Activated CD4-positive, alpha-beta T cell treated with anti-CD3 and anti-CD28 coated beads, Interleukin-2, amount 10 ng/mL, durations not matched to agents 24 days and 14 days (primary cell): ENCODE measurements at places on chromosomes 12 and 14. TPM values are rescaled to one million over a fixed set of nuclear protein-coding genes. Genes with fewer than 3 reads are reported as not detected.

The GARIN6 gene
- total RNA-seq = not detected in 2 replicates

The SUPT16H gene
- 170 and 174 TPM in 2 replicates for total RNA-seq

The TMEM229B gene
- total RNA-seq = 2.4 and 2.7 TPM in 2 replicates

The DACT1 gene
- 3.3 and 3.8 TPM in 2 replicates for total RNA-seq

The PDE3A gene
- not detected in 2 replicates for total RNA-seq

The FBLN5 gene
- 0.68 and 1.3 TPM in 2 replicates for total RNA-seq

The SIRT4 gene
- total RNA-seq = 1.1 and 2.5 TPM in 2 replicates

The ATXN3 gene
- total RNA-seq = 23.7 and 25.2 TPM in 2 replicates

GRCh38 chr12:119666226-119666795, 1.6 kb upstream of the PRKAB1 start:
- no peak for DNase-seq

DNA sequence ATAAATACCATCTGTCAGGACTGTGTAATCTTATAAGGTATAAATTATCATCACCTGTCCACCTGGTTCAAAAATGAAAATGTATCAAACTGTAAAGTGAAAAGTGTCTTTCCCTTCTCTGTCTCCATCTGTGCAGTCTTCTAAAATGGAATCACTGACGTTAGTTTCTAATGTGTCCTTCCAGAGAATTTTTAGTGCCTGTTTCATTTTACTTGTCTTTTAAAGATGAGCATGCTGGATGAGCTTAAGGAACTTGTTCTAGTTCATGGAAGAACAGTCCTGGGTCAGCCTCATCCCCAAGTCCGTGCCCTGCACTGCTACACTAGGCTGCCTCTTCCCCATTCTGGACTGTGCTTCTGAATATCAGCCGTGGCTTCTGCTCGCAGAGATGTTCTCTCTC, 5.4 kb upstream of the NT5DC3 start:
- DNase-seq = no peak

DNA sequence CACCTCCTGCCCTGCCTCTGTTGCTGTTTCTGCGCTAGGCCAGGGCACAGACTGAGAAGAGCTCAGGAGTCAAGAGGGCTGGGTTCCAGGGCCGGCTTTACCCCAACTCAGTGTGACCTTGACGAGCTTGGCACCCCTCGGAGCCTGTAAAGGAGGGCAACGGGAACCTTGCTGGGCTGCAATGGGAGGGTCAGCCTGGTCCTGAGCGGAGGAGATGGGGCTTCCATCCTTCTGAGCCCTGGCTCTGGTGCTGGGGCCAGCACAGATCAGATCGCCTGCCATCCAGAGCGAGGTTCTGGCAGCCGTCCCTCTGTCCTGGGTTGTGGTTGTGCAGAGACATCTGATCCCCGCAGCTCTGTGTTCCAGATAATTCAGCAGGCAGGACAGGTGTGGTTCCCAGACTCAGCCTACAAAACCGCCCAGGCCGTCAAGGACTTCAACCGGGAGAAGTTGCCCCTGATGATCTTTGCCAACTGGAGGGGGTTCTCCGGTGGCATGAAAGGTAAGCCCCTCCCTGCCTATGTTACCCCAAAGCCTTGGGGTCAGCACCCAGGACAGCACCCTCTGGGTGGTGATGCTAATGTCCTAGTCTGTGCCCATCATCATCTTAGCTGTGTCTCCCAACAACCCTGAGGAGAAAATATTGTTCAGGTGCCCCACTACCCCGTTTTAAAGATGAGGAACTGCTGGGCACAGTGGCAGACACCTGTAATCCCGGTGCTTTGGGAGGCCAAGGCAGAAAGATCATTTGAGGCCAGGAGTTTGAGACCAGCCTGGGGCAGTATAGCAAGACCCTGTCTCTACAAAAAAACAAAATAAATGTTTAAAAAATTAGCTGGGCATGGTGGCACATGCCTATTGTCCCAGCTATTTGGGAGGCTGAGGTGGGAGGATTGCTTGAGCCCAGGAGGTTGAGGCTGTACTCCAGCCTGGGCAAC, 50.2 kb downstream of the FOXN4 start:
- DNase-seq = no peak

DNA sequence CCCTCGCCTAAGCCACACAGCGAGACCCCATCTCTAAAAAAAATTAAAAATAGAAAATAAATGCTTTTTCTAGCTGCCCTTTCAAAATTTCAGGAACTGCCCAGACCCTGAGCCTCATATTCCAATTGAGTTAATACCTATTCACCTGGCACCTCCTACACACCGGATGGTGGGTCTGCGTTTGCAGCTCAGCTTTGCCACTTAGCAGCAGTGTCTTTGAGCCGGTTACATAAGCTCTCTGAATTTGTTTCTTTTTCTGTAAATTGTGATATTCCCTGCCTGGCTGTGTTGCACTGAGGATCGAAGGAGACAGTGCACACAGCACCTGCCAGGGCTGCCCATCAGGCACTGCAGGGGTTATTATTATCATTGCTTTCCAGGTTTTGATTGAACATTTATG, 125.6 kb downstream of the EML1 start:
- no peak for DNase-seq

DNA sequence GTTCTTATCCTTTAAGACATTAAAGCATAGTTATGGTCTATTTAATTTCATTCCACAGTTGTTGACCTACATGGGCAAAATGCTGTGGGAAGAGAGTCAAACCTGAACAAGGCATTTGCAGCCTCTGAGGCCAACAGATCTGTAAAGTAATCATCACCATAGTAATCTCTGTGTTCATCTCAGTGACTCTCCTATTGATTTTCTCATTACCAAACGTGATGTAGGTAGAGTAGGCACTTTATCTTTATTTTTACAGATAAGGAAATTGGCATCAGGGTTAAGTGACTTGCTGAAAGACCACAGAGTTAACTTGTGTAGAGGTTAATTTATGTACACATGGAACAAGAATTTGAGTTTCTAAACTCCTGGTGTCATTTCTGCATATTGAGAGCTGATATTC, 203.0 kb downstream of the ESR2 start:
- no peak for DNase-seq

DNA sequence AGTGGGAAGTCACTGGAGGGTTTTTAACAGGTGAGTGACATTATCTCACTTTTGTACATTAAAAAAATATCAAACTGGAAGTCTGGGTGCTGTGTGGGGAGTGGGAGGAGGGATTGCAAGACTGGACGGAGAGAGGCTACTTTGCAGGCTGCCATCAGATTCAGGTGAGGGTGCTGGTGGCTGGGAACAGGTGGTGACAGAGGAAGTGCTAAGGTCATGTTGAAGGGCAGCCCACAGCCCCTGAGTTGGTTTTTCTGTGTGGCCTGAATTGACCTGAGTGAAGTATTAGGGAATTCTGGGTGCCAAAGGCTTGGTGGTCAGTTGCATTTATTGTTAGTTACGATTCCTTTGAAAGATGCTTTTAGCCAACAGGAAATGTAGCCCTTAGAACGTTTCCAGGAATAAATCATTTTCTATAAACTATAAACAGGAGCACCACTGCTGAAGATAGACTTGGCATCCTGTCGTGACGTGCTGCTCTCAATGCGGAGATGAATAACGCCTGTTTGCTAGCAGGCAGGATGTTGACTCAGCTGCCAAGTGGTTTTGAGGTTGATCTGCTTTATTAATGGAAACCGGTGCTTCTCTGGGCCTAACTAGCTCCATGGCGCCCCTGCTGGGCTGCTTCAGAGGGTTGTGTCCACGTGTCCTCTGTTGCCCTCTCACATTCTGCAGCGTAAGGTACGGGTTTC, 707.5 kb upstream of the TMEM132C start:
- peak; percentile 95 for DNase-seq

DNA sequence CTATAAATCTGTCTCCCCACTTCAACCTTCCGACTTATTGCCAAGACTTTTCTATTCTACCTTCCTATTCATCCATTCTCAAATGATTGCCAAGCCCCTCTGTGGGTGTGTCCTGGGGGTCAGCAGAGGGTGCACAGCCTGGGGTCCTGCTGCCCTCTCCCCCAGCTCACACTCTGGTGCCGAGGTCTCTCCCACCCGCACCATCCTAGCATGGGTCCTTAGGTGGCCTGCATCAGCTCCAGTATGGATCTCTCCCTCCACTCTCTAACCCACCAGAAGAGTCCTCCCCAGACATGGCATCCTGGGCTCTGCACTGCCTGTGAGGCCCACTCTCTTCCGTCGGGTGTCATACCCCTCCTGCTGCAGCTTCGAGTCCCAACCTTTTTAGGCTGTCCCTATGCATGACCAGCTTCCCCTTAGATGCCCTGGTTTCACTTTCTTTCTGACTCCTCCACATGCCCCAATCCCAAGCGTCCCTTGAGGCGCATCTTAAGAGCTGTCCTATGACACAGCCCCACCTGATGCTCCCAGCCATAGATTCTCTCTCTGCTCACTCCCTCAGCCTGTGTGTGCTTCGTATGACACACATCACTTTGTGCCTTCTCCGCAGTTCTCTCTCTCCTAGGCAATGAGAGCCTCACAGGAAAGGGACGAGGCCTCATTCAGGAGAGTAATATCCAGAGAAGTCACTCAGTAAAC, 43.9 kb downstream of the GIT2 start:
- DNase-seq = no peak

DNA sequence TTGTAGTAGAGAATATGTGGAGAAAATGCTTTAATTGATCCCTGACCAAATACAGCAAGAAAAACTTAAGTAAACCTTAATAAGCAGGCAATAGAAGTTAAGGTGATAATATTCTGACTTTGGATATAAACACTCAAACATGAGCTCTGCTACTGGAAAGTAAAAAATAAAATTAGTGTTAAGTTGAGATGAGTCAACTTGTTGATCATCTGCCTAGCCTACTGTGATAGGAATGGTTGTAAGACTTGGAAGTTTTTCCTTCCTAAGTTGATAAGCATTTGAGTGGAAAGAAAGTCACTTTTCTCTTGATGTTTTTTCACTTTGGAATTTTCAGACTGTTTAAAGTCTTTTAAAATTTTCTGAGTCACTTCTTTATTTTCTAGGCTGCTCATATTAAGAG, 26.0 kb downstream of the ADIPOR2 start:
- no peak for DNase-seq

GRCh38 chr12:2944401-2945047, 14.7 kb upstream of the TEAD4 start:
- DNase-seq = peak; percentile 88

- no peak for DNase-seq
Observed at GRCh38 chr14:67423424-67423823, 11.5 kb upstream of the PLEK2 start.

DNA sequence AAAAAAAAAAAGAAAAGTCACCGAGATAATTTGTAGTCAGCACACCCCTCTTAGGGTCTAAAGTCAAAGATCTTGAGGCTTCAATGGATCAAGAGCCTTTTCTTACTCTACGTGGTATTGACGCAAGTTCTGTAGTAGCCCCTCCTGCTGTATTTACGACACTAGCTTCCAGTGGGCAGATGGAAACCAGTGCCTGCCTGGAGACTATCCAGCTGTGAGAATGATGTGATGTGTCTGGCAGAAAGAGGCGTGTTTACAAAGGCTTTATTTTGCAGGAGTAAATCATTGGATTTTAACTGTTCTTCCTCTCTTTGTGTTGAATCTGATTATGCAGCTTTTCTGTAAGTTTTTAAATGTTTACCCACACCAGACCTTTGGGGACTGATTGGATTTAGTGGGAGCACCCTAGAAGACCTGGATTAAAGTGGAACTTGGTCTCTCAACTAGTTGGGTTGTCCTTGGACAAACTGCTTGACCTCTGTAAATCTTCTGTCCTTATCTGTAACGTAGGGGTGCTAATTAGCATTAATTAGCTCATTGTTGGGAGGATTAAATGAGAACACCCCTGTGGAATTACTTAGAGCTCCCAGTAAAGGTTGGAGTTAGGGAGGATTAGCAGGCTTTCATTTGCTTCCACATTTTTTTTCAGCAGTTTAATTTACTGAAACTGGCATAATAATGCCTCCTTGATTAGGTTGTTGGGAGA, 72.4 kb downstream of the RASSF3 start:
- DNase-seq = no peak
